A172 (cell line): ENCODE measurements at places on chromosomes 5 and 9. TPM values are rescaled to one million over a fixed set of nuclear protein-coding genes. Genes with fewer than 3 reads are reported as not detected.

Gene DAB2
- 38.5 and 46.1 TPM in 2 replicates for total RNA-seq

DNA sequence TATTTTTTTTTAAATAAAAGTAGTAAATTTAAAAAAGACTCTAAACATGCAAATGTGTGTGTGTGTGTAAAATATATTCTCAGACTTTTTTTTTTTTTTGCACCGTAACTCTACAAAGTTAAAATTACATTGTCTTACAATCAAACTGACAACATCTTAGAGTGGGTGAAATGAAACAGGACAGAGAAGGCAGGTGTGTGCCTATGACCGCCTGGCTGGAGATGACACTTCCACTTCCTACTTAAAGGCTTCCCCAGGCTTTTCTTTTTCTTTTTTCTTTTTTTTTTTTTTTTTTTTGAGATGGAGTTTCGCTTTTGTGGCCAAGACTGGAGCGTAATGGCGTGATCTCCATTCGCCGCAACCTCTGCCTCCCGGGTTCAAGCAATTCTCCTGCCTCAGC lies 2.7 kb upstream of the AK1 start:
- no peak for DNase-seq

DNA sequence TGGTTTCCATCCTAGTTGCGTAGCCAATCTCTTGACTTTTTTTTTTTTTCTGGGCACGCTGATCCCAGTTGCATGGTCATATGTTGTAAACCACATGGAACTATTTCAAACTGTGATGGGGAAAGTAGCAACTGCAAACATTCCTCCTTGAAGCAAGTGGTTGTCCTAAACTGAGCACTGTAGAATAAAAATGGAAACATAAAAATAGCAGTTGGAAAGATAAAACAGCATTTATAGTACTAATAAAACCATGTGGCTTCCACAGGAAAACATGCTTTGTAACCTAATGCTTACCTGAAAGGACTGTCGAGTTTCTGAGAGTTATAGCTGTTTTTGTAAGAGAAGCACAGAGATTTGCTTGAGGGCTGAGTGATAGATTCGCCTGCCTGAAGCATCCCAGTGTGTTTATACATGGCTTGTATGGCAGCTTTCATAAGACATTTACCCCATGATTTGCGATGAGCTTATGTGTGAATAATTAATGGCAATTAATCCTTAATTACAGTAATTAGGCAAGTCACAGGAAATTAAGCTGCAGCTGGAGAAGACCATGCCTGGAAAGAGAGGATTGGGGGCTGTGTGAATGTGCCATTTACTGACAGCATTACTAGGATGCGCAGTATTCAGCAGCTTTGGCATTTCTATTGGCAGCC lies 136.5 kb downstream of the PBX3 start:
- no peak for DNase-seq

DNA sequence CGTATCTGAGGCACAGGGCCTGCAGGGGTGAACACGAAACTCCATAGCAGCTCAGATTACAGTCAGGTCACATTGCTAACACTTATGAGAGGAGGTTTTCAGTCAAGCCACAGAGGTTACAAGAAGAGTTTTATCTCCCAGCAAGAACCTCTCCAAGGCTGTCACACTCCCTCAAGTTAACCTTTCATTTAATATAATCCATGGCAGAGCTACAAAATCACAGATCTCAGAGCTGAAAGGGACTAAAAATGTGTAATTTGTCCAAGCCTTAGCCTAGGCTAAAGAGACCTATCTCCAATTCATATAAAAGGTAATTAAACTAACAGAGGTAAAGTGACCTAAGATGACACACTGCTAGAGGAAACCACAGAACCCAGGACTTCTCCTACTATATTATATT lies 57.2 kb downstream of the MLANA start:
- DNase-seq = no peak

DNA sequence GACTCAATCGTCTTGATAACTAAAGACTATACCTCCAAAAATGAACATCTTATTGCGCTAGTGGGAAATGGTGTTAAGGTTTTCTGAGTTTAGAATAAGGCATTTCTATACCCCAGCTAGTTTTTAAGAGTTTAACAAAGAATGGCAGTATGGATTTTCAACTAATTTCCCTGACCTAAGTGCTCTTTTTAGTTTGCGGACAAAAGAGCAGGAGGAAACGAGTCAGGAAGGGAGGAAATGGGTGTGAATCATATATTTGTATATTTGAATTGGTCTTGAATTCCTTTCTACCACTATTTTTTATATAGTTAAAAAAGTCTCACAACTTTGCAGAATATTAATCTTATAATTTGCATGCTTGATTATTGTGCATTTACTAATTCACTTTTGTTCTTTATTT lies 516.3 kb upstream of the ZNF608 start:
- no peak for DNase-seq
